ENCODE measurements at places on chromosomes 2 and 18. TPM values are rescaled to one million over a fixed set of nuclear protein-coding genes. Genes with fewer than 3 reads are reported as not detected.

DNA sequence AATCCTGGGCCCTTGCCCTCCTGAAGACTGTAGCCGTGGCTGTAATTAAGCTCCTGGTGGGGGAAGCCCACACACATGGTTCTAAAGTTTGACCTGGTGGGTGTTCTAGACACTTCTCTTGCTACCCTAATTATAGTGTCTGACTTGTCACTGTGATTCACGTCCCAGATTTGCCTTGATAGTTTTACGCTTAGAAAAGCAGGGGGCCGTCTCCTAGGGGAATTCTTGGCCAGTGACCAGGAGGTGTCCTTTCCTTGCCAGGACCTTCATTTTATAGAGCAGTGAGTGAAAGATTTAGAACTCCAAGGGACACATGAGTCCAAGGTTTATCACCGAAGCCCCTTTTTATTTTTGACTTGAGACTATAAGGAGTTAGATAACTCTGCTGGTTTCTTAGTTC is 9.0 kb downstream of the TMEM214 start:
- DNase-seq, result no peak

DNA sequence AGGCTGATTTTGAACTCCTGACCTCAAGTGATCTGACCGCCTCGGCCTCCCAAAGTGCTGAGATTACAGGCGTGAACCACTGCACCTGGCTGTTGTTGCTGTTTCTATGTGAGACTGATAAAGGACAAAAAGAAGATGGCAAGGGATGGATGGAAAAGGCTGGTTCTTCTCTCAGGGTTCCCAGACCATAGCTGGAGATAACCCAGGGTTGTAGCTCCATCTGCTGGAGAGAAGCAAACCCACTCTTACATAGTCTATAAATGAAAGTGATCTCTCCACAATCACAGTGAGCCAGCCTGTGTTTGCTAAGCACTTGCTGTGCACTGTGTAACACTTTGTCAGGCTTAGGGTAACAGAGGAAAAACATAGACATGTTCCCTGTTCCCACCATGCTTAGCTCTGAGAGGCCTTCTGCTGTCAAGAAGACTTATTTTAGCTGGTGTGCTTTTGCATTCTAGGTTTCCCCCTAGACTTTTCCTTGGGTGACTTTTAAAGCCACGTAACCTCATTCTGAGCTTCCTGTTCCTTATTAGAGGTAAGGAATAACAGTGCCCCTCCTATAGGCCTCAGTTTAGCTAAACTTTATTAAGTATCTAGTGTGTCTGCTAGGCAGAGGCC is 49.7 kb downstream of the LIMS1 start:
- no peak for DNase-seq

DNA sequence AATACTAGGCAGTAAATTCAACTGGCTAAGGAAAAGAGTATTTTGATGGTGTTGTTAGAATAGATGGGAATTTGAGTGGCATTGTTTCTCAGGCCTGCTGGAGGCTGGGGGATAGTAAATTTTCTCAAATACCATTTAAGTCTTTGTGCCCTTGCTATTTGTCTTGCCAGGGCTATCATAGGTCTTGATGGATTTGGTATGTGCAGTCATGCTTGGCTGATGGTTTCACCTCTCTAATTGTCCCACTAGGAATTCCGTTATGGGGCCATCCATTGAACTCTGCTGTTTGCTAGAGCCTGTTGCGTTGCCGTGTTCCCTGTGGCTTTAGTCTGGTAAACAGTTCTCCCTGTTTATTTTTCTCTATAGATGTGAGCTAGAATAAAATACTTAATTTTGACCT is 438.1 kb upstream of the FAM98A start:
- DNase-seq, result no peak

GRCh38 chr18:36578871-36579710 is 249.7 kb downstream of the TPGS2 start:
- peak; percentile 74 for DNase-seq

DNA sequence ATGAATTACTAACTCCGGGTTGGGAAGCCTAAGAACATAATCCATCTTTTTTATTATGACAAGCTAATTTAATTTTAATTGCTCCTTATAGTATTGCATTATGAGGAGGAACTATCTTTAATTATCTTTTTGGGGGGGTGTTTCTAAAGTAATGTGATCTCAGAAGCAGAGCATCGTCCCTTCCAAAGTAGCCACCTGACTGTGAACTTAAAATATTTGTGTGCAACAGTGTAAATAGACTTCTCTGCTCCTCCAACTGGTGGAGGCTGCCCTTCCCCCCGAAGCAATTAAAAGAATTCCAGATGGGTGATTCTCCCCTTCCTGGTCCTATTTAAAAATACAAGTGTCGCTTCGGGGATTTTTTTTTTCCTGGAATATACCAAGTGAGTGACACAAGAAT is 55.7 kb downstream of the TCF7L1 start:
- no peak for DNase-seq

GRCh38 chr2:20410556-20411277 is 36.2 kb upstream of the RHOB start:
- DNase-seq, result no peak

DNA sequence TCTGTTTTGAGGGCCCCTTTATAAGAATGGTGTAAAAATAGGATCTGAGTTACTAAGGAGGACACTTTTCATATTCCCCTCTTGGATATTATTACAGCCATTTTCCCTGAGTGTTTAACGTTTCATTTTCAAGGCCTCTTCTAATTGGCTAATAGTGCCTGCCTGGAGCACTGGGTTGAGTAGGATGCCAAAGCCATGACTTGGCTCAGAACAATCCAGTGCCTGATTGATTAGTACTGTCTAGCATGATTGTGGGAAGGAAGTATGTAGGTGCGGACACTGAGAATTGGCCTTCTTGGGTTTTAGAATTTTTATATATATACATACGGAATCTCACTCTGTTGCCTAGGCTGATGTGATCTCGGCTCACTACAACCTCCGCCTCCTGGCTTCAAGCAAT is 66.1 kb downstream of the NAB1 start:
- no peak for DNase-seq

DNA sequence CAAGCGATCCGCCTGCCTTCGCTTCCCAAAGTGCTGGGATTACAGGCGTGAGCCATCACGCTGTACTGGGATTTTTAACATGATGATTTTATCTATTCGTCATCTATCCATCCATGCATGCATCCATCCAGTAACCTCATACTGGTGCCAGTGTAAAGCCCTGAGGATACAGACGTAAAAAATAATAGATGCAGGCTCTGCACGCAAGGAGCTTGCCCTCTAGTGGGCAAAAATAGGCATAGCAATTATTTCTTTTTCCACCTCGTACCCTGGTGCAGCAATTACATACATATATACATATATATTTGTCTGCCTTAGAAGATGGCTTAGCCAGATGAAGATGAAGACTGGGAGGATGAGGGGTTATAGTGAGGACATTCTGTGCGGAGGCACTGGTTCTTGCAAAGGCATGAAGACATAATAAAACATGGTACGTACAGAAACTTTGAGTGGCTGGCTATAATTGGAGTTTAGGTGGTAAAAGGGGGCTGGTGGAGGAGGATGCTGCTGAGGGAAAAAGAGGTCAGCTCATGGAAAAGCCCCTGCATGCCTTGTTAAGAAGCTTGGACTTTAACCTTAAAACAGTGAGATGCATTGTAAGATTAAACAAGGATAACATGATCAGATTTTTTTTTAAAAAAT is 19.6 kb upstream of the RPIA start:
- DNase-seq, result no peak

GRCh38 chr2:233451950-233452349 is 97.7 kb downstream of the DGKD start:
- no peak for DNase-seq

GRCh38 chr2:133660510-133660909 is 92.2 kb upstream of the NCKAP5 start:
- DNase-seq, result no peak

- no peak for DNase-seq
Measured at GRCh38 chr18:62637403-62637802, 77.9 kb upstream of the PHLPP1 start.

DNA sequence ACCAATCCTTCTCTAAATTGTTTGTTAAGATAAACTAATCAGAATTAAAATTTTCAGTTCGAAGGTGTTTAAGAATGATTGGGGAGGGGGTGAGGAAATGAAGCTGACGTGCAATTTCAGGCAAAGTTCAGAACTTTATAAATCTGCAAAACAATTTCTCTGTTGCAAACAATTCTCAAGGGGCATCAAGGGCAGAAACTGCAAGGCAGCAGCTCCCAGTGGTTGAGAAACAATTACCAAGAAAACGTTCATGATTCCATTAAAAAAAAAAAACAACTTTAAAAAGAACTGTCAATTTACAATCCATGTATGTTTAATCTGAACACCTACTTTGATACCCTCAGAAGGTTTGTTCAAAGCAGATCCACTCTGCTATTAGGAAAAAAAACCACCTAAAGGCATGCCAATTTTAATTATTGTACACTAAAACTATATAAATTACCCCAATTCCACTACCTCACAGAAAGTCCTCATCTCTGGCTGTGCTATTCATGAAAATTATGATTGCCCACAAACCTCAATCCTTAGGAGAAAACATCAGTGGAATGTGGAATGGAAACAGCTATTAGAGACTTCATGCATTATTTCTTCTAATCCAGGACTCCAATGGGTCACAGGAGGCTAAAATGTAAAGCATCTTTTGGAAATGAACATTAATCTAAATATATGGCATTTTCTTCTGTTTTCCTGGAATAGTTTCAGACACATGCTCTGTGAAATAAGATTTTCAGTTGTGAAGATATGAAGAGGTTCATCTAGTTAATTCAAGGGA is 119.9 kb upstream of the ACVR1C start:
- DNase-seq, result no peak

- peak; percentile 86 for DNase-seq
Measured at GRCh38 chr2:20249170-20249569, 24.2 kb upstream of the SDC1 start.

- no peak for DNase-seq
Measured at GRCh38 chr2:119782308-119783027, 22.7 kb downstream of the PTPN4 start.

- DNase-seq, result peak; percentile 24
Measured at GRCh38 chr2:79982445-79982844, 322.1 kb downstream of the LRRTM1 start.

GRCh38 chr2:80281049-80281448 is 23.5 kb downstream of the LRRTM1 start:
- DNase-seq, result no peak

DNA sequence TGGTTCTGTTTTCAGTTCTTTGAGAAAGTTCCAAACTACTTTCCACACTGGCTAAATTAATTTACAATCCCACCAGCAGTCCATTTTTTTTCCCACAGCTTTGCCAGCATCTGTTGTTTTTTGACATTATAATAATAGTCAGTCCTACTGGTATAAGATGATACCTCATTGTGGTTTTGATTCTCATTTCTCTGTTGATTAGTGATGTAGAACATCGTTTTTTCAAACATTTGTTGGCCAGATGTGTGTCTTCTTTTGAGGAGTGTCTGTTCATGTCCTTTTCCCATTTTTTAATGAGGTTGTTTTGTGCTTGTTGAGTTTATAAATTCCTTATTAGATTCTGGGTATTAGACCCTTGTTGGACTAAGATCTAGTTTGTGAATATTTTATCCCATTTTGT is 376.8 kb upstream of the NT5C1B start:
- DNase-seq, result no peak

- no peak for DNase-seq
Measured at GRCh38 chr2:3267869-3268704, 109.5 kb downstream of the EIPR1 start.

DNA sequence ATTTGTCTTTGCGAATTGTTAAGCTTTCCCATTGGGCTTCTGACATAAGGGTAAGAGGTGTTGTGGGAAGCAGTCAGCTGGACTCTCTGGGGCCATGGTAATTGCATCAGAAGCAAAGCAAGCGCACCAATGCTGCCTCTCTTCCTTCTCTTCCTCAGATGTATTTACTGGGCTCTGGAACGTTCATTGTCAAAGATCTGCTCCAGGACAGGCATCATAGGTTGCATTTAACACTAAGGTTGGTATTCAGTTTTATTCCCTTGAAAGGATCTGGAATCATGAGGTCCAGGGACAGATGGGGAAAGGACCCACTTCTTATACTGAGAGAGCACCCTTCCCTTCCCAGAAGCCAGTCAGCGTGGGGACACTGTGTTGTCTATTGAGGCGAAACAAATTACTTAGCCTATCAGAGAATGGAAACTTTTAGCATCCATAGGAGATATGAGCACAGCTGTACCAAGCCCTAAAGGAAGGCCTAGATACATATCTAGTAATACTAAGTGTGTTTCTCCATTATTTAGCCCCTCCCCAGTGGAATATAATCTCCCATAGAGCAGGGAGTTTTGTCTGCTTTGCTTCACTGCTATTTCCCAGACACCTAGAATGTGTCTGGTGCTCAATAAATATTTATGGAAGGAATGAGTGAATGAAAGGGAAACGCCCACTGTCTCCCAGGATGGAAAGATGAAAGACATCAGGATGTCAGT is 72.2 kb downstream of the COA5 start:
- DNase-seq, result peak; percentile 82

The PKDCC gene
- total RNA-seq, result 290 TPM

The SESTD1 gene
- total RNA-seq, result 48.9 TPM

The FAM237A gene
- total RNA-seq, result not detected

The PRKAG3 gene
- total RNA-seq, result not detected

The RTP5 gene
- 0.17 TPM for total RNA-seq

The MC2R gene
- not detected for total RNA-seq

The BOLL gene
- total RNA-seq, result not detected

The RGPD8 gene
- 11.6 TPM for total RNA-seq

The IGFBP5 gene
- total RNA-seq, result 775 TPM

The CYP27A1 gene
- total RNA-seq, result 26.3 TPM

The TGFA gene
- total RNA-seq, result 1.7 TPM

The SAG gene
- total RNA-seq, result not detected

The SLC30A3 gene
- not detected for total RNA-seq

Data from esophagus muscularis mucosa (tissue), 4 donors.